ENCODE measurements at places on chromosomes 3 and 15. TPM values are rescaled to one million over a fixed set of nuclear protein-coding genes. Genes with fewer than 3 reads are reported as not detected.

The GNAT1 gene
- not detected for total RNA-seq

The GRM7 gene
- 0.10 TPM for total RNA-seq

The AVEN gene
- 16.7 TPM for total RNA-seq

The FES gene
- 29.2 TPM for total RNA-seq

The MESP1 gene
- total RNA-seq, result 10.5 TPM

The HYAL1 gene
- total RNA-seq, result 26.6 TPM

The A4GNT gene
- total RNA-seq, result not detected

The ATG3 gene
- 40.5 TPM for total RNA-seq

The SI gene
- total RNA-seq, result not detected

The LSMEM2 gene
- total RNA-seq, result 1.4 TPM

The CLDN18 gene
- 47.9 TPM for total RNA-seq

The EXD1 gene
- total RNA-seq, result not detected

The ZNF502 gene
- total RNA-seq, result 4.4 TPM

The IL5RA gene
- 2.3 TPM for total RNA-seq

The CMTM7 gene
- 8.0 TPM for total RNA-seq

The C3orf49 gene
- total RNA-seq, result not detected
